HCEC 1CT (cell line): ENCODE measurements at places on chromosomes 12 and 14.

- no peak for DNase-seq
These were observed 1054.3 kb downstream of the VRK1 start for GRCh38 chr14:97851428-97851995.

DNA sequence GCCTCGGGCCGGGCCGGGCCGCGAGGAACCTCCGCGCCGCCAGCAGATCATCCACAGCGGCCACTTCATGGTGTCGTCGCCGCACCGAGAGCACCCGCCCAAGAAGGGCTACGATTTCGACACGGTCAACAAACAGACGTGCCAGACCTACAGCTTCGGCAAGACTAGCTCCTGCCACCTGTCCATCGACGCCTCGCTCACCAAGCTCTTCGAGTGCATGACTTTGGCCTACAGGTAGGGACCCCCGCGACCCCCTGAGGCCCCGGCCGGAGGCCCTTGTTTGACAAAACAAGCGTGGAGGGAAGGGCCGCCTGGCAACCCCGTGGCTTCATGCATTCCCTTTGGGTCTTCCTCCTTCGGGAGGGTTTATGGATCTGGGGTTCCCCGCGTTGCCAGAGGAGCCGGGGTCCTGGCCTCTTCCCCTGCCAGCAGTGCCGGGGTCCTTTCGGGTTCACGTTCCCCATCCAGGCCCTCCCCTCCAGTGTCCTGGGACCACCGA lies 526 bp downstream of the MLXIP start:
- DNase-seq = no peak

DNA sequence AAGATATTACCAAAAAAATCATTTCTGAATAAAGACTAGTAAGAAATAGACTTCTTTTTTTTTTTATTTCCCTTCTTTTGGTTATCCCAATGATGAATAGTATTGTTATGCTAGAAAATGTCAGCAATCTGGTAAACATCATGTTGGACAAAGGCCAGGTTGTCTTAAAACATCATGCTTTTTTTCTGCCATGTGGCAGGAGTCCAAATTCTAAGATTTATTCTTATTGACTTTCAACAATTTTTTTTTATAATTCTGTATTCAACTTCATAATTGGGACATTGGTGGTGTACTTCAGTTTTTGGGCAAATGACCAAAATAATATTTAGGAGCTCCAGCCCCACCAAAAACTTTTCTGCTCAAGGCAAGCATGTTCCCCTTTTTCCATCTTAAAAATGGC lies 10.5 kb downstream of the DCN start:
- DNase-seq = no peak

DNA sequence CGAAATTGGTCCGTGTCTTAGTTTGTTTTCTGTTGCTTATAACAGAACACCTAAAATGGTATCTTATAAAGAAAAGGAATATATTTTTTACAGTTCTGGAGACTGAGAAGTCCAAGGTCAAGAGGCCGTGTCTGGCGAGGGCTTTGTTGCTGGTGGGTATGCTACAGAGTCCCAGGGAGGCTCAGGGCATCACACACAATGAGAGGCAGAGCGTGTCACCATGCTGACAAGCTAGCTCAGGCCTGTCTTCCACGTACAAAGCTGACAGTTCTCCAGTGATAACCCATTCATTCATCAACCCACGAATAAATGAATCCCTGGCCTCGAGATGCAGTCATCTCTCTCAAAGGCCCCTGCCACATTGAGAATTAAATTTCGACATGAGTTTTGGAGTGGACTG lies 56.7 kb upstream of the AEBP2 start:
- no peak for DNase-seq
